ENCODE measurements at places on chromosomes 2 and 18. TPM values are rescaled to one million over a fixed set of nuclear protein-coding genes. Genes with fewer than 3 reads are reported as not detected.

Gene KRCC1
- polyA plus RNA-seq = 16.0 TPM

DNA sequence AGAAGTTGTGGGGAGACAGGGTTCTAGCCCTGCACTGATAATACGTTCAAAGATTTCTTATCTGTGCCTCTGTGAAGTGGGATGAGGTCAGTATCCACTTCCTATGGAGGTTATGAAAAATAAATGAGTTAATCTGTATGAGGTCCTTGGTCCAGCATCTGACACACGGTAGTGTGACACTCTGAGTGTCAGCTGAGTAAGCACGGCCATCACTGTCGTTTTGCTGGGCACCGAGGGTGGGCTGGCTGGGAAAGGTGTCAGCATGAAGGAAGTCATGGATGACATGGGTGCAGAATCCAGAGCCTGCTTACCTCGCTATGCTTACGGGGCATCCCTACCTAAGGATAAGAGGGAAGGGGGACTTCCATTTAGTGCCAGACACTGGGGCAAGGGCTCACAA is 150.3 kb downstream of the INHBB start:
- DNase-seq = no peak

DNA sequence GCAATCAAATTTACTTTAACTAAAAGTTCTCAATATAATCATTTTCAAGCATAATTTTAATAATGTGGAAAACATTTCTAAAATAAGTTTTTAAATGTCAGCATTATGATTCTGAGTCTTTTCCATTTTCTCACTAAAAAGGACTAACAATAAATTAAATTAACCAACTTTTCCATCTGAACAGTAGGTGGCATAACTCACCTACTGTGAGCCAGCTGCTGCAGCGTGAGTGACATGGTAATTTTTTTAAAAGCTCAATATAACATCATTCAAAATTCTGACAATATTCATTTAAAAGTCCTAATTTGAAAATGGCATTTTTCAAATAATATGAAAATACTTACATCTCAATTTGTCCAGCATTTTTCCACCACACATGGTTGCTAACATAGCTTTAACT is 66.5 kb downstream of the DTNB start:
- DNase-seq = peak; percentile 39

- no peak for DNase-seq
Measured at GRCh38 chr2:36214691-36215090, 140.9 kb upstream of the CRIM1 start.

DNA sequence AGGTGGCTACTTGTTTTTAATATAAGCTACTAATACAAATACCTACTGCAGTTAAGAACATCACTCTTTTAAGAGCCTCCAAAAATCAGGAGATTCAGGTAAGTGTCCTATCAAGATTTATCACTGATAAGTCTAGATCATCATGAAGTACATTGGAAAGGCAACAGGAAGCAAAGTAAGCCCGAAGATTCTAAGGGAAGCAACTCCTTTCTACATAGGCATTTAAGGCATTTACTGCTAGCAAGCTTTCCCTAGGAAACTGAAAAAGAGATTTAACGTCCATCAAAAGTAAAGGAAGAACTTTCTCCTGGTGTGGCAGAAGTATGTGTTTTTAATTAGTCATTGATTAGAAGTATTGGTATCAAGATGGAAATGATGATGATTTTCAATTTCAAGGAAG is 3.7 kb downstream of the STK17B start:
- DNase-seq = no peak

- no peak for DNase-seq
Measured at GRCh38 chr18:79566771-79567431, 112.7 kb upstream of the CTDP1 start.

GRCh38 chr2:108031471-108031941 is 45.2 kb downstream of the SLC5A7 start:
- no peak for DNase-seq

GRCh38 chr2:98775146-98775986 is 44.4 kb upstream of the MGAT4A start:
- DNase-seq = no peak

- no peak for DNase-seq
Measured at GRCh38 chr2:146615778-146616177, 1229.1 kb upstream of the ACVR2A start.

Gene IL1A
- not detected for polyA plus RNA-seq

Gene AFF3
- polyA plus RNA-seq = 0.36 TPM

Gene ACTR3
- polyA plus RNA-seq = 111 TPM

Gene SCG2
- 509 TPM for polyA plus RNA-seq

GRCh38 chr2:880201-880970 is 70.3 kb upstream of the SNTG2 start:
- DNase-seq = no peak

Measured in SK-N-SH (cell line).